DMS 273 treated with DMSO at 0.1 percent for 48 hours (cell line): ENCODE measurements at places on chromosomes 3 and 15.

DNA sequence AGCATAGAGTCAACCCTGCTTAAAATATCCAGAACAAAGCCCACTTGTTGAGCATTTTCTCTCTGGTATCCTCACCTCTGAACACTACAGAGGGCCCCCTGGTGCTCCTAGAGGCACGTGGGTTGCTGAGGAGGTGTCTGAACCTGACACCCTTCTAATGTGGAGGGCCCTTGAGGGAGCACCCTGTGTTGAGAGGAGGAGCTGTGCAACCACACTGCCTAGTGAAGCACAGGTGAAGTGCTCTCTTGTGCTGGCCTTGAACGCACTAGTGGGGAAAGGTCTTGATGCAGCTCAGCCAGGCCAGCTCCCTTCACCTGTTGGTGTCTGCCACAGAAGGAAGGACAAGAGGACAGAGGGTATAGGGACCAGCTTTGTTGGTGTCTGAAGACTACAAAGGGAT, 51.9 kb downstream of the CCK start:
- DNase-seq, result no peak

DNA sequence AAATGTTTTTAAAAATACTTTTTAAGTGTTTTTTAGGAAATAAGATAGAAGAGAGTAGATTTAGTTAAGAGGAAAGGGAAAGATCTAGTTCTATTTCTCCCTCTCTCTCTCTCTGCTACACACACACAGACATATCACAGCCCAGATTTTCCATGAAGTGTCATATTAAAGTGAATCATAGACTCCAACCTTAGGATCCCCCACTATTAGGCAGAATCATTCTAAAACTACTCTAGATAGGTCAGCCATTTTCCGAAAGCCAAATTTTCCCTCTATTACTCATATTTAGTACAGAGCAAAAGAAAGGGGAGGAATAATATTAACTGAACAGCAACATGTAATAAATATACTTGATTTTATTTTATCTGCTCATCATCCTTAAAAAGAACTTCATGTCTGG, 45.1 kb upstream of the RSL24D1 start:
- DNase-seq, result no peak

- DNase-seq, result no peak
Measured at GRCh38 chr3:66338927-66339326, 118.1 kb downstream of the SLC25A26 start.

DNA sequence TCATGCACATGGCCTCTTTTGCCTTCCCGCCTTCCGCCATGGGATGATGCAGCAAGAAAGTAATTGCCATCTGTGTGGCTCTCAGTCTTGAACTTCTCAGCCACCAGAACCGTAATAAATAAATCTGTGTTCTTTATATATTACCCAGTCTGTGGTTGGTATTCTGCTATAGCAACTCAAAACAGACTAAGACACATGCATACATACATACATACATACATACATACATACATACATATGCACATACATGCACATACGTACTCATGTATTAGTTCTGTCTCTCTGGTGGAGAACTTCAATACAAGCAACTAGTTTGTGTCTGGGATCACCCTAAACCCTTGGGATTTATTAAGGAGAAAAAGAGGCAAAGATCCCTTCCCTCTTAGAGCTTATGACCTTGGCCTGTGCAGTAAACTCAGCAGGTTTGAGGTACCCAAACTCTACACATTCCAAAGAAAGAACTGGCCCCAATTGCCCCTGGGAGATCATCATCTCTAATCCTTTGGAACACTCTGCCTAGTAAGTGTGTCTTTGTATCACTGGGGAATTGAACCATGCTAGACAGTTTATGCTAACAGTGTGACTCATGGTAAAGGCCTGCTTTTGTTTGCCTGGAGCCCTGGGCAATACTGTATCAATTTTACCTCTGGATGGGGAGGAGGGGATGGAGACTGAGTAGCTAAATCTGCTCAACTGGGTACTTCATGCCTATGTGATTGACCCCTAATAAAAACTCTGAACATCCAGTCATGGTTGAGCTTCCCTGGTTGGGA, 115.6 kb upstream of the LMCD1 start:
- DNase-seq, result no peak

- no peak for DNase-seq
Measured at GRCh38 chr15:74127954-74128784, 2.2 kb upstream of the ISLR2 start.

DNA sequence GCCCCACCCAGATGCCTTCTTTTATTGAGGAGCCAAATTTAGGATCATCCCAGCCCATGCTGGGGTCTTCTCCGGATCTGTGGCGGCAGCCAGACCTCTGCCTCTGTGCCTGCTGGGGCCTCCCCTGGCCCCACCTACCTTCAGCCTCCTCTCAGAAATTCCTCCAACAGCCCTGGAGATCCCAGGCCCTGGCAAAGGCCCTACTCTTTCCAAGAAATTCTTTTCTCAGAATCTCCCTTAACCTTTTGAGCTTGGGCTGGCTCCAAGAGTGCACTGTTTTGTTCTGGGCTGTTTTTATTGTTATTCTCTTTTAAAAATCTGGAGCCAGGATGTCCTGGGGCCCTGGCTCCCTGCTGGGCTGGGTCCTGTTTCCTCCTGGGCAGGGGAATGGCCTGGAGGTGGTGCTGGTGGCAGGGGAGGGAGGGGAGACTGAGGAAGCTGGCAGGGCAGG, 57.8 kb downstream of the GRIP2 start:
- no peak for DNase-seq
